Epithelial cell of proximal tubule (primary cell): ENCODE measurements at places on chromosomes 7 and 10. TPM values are rescaled to one million over a fixed set of nuclear protein-coding genes. Genes with fewer than 3 reads are reported as not detected.

DNA sequence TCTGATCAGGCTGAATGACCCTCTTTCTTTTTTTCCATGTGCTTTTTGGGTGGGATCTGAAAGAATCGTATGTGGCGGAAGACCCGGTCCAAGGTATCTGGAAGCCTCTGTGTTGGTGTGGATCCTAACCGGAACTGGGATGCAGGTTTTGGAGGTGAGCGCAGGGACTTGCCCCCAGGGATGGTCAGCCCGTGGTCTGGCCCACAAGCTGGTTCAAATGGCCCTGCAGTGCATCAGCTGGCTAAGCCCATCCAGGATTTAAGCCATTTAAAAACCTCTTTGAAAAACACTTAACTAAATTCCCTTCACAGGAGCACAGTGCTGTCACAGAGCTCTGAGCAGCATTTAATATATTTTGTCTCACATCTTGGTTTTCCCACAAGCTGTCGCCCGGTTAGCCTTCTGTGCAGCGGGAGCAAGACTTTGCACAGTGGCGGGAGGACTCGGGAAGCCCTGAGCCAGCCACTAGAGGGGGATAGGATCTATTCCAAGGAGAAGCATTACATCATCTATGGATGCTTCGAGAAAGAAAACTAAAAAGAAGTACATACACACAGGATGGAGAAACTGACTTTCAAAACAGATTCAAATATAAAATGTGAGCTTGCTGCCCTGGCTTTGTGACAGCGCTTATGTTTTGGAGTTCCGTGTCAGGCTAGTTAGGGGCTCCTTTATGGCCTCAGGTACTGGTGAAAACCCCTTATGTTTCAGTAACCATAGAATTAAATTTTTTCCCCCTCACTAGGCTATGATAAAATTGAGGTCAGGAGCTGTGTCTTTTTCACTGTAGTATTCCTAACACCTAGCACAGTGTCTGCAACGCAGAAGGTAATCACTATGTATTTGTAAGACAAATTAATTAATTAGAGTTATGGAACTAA is 11.3 kb downstream of the CPA2 start:
- DNase-seq = no peak

GRCh38 chr10:88906921-88907320 is 26.9 kb downstream of the STAMBPL1 start:
- no peak for DNase-seq

DNA sequence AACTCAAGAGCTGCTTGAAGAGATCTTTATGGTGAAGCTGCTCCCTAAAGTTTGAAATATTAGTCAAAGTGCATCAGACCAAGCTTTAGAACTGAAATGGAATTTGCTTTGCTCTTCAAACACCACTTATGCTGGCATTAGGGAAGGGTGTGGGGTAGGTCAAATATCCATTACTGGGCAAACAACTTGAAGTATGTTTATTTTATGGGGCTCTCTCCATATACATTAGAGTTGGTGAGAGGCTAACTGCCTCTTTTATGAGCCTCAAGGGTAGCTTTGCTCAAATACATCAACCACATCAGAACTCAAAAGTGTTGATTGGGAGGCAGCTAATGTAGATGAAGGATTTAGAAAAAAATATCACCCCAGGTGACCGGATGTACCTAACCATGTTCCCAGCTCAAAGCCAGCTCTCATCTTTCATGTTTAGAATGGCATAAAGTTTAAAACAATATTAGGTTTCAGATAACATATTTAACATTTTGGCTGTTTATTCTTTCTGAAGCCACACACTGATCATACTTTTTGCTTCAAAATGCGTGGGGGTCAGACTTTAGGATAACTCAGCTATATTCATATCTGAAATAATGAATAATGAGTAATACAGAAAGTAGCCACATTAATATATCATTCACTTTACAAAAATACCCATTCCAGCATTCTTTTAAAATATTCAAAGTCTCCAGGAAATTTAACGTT is 318.6 kb downstream of the PTEN start:
- DNase-seq = no peak

- no peak for DNase-seq
These were observed 64.4 kb downstream of the SEPTIN7 start for GRCh38 chr7:35865287-35865686.

DNA sequence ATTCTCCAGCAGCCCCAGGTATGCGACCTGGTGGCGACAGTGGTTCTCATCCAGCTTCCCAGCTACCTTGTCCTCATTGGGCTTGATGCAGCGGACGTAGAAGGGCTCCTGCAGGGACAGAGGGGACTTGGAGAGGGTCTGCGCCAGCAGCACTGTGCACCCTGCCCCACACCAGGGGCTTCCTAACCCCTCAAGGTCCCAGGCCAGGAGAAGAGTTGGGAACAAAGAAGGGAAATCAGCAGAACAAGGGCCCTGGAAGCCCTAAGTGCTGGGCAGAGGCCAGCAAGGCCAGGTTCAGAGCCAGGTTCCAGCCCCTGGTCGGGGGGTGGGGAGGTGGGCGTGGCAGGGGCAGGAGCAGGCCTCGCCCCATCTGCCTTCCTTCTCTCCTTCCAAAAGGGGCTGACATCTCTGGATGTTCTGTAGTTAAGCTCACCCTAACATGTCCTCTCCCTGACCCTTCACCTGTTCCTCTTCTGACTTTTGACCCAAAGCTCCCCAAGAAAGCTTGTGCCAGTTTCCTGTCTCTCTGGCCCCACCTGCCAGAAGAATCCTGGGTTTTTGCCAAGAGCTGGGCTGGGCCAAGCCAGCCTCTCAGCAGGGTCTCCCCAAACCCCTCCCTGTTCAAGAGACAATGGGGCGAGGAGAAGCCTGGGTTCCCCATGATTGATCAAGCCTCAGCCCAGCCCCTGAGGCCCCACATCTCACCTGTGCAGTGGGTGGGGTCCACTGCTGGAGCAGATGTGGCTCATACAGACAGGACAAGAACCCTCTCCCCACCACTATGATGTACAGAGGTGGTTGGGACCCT is 11.9 kb downstream of the MYO1G start:
- DNase-seq = no peak

- peak; percentile 61 for DNase-seq
These were observed 121.3 kb downstream of the AVL9 start for GRCh38 chr7:32616625-32617024.

GRCh38 chr7:84669177-84669732 is 474.7 kb upstream of the SEMA3A start:
- no peak for DNase-seq

- DNase-seq = no peak
These were observed 9.2 kb downstream of the SGMS1 start for GRCh38 chr10:50614444-50615137.

- DNase-seq = no peak
These were observed 222.2 kb downstream of the ELFN1 start for GRCh38 chr7:1892011-1892965.

GRCh38 chr10:130036296-130037065 is 72.4 kb upstream of the EBF3 start:
- no peak for DNase-seq

DNA sequence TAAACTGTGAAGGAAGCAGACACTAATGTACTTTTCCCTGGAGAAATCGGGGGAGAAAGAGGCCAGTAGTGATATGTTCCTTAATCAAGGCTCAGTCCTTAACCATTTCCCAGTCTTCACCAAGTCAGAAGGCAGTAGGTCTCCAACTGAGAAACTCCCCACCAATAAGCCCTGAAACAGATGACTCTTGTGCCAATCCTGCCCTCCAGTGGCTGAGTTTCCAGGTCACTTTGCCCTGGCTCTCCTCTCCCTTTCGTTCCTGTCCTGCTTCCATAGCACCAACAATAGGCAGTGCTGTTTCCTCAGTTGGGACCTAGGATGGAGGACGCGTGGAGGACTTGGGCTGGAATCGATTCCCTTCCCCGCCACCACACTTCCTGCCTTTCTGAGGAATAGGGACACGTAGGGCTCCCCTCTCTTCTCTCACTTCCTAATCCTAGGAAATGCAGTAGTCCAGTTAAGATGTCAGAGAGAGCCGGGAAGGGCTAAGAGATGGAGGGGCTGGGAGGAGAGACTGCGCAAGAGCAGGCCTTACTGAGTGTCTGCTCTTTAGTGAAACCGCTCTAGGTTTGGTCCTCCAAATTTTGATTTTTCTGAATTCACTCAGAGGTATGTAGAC is 23.4 kb downstream of the ATOH7 start:
- peak; percentile 38 for DNase-seq

GRCh38 chr10:64636461-64636860 is 1115.3 kb downstream of the REEP3 start:
- no peak for DNase-seq

GRCh38 chr7:89001306-89001705 is 205.8 kb upstream of the TEX47 start:
- no peak for DNase-seq

- no peak for DNase-seq
These were observed 84.9 kb upstream of the SEC61G start for GRCh38 chr7:54843841-54844355.

DNA sequence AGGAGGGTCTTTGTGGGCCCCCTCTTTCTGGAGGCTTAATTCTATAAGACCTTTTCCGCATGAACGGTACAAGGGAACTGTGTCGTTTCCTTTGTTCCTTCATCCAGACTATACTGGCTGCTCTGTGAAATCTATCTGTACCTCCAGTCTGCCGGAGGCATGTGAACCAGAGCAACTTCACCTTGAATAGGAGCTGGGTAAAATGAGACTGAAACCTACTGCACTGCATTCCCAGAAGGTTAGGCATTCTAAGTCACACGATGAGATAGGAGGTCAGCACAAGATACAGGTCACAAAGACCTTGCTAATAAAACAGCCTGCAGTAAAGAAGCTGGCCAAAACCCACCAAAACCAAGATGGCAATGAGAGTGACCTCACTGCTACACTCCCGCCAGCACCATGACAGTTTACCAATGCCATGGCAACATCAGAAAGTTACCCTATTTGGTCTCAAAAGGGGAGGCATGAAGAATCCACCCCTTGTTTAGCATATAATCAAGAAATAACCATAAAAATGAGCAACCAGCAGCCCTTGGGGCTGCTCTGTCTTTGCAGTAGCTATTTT is 36.8 kb upstream of the INPP5F start:
- DNase-seq = no peak

- DNase-seq = no peak
These were observed 2.5 kb downstream of the MCM10 start for GRCh38 chr10:13163859-13164258.

DNA sequence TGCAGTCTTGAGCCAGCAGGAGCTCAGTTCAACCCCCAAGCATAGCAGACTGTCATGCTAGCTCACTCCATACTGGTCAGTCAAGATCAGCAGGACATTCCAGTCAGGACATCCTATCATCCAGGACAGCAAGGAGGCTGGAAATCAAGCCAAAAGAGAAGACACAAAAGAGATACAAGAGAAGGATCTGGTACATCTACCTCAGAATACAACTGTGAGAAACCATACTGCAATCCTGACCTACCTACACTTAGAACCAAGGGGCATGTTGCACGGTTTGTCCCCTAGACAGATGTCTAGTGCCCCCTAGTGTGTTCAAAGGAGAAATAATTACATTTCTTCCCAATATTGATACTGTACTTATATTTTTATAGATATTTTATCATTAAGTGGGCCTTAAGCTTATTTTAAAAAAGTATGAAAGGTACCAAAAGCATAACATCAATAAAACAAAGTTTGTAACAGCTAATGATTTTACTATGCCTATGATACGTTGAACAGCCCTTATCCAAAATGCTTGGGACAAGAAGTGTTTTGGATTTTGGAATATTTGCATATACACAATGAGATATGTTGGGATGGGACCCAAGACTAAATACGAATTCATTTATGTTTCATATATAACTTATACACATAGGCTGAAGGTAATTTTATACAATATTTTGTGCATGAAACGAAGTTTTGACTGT is 26.7 kb downstream of the ERCC6 start:
- peak; percentile 0 for DNase-seq

- DNase-seq = no peak
These were observed 148.0 kb upstream of the SH2B2 start for GRCh38 chr7:102138676-102139075.

- DNase-seq = no peak
These were observed 437.6 kb downstream of the PCDH15 start for GRCh38 chr10:54363390-54363789.

STEAP2 gene
- total RNA-seq = 2.1 and 2.7 TPM in 2 replicates

GPR22 gene
- total RNA-seq = not detected in 2 replicates

UPK3BL2 gene
- total RNA-seq = 1.0 and 2.2 TPM in 2 replicates

PARG gene
- 20.4 and 24.3 TPM in 2 replicates for total RNA-seq

CACNA2D1 gene
- 3.5 and 6.1 TPM in 2 replicates for total RNA-seq
